Right atrium auricular region (tissue), 2 donors: ENCODE measurements at places on chromosomes 2 and 18. TPM values are rescaled to one million over a fixed set of nuclear protein-coding genes. Genes with fewer than 3 reads are reported as not detected.
A peak's percentile ranks its signal among the peaks of the same experiment; 100 is the strongest.

DNA sequence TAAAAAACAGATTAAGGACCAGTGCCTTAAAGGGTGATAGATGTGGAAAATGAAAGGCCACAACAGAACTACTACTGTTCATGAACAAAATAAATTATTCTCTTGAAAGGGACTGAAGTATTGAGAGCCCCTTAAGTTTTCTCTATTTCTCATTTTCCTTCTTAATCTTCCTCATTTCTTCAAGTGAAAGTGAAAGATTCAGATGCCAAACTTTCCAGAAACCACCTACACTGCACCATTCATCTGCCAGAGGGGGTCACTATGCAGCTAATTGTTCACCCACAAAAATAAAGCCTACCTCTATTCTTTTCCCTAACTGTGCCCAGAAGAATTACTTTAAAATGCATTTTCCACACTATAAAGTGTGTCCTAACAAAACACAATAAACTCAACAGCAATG is 140.1 kb downstream of the NR4A2 start:
- H3K4me1 ChIP-seq = no peaks in the 10 kb centered on the region
- H3K27ac ChIP-seq = no peak overlapping the region
- H3K27me3 ChIP-seq = no peaks in the 10 kb centered on the region
- H3K4me3 ChIP-seq = no peak overlapping the region
- no peak for DNase-seq
- no peaks in the 10 kb centered on the region for H3K36me3 ChIP-seq

- peak; percentile 5 for DNase-seq
- H3K36me3 ChIP-seq = no peaks in the 10 kb centered on the region
- no peak overlapping the region for H3K4me3 ChIP-seq
- H3K27me3 ChIP-seq = no peaks in the 10 kb centered on the region
- no peak overlapping the region for H3K27ac ChIP-seq
- peaks cover 16% of the 10 kb centered on the region for H3K4me1 ChIP-seq
Observed at GRCh38 chr2:30184035-30184434, 37.2 kb downstream of the YPEL5 start.

The PTPN2 gene
- 13.2 TPM for total RNA-seq

The KDSR gene
- 33.8 TPM for total RNA-seq

- peak overlapping the region; percentile 59 for H3K27ac ChIP-seq
- H3K4me3 ChIP-seq = no peak overlapping the region
- H3K4me1 ChIP-seq = no peaks in the 10 kb centered on the region
- no peak for DNase-seq
- H3K36me3 ChIP-seq = no peaks in the 10 kb centered on the region
Observed at GRCh38 chr2:158953454-158953853, 15.0 kb upstream of the TANC1 start.

GRCh38 chr2:191625016-191625415 is 52.9 kb upstream of the NABP1 start:
- H3K4me1 ChIP-seq = no peaks in the 10 kb centered on the region
- H3K27me3 ChIP-seq = no peaks in the 10 kb centered on the region
- H3K27ac ChIP-seq = no peak overlapping the region
- H3K36me3 ChIP-seq = no peaks in the 10 kb centered on the region

DNA sequence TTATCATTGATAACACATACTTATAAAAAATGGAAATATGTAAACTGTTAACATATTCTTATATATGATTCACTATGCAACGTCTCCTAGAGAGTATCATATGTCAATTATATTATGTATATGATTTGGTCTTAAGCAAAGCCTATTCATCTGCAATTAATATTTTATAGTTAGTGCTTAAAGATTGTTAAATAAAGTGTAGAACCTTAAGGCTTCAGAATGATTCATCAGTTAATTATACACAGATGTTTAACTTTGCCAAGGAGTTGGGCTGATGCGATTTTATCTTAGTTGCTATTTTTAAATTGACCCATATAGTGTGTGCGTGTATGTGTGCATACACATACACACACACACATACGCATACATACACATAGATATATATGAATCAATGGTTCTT is 323.1 kb downstream of the RBM43 start:
- H3K4me3 ChIP-seq = no peak overlapping the region
- no peak overlapping the region for H3K27ac ChIP-seq
- H3K36me3 ChIP-seq = no peaks in the 10 kb centered on the region
- no peak for DNase-seq

The UCN gene
- 2.6 TPM for total RNA-seq
